NCI-H1694 treated with DMSO at 0.1 percent for 48 hours (cell line): ENCODE measurements at places on chromosomes 4 and X.

- no peak for DNase-seq
Observed at GRCh38 chr4:96698831-96699230, 858.9 kb downstream of the PDHA2 start.

- DNase-seq: no peak
Observed at GRCh38 chr4:102641793-102642192, 119.0 kb downstream of the MANBA start.

GRCh38 chr4:71446479-71447081 is 107.8 kb downstream of the SLC4A4 start:
- no peak for DNase-seq

DNA sequence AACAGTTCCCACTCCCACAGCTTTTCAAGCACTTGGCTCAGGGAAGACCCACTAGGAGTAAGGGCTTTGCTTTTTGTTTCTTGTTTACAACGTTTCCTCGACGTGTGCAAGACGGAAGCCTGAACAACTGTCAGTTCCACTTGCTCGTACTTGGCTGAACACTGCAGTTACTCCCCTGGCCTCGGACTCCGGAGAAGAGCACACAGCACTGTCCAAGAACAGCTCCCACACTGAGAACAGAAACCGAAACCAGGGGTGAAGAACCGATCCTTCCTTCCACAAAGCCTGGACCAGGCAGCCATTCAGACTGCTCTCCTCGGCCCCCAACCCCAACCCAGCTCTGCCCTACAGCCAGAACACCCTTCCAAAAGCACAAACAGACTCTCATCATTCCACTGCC is 25.5 kb downstream of the IRF2 start:
- DNase-seq: no peak

DNA sequence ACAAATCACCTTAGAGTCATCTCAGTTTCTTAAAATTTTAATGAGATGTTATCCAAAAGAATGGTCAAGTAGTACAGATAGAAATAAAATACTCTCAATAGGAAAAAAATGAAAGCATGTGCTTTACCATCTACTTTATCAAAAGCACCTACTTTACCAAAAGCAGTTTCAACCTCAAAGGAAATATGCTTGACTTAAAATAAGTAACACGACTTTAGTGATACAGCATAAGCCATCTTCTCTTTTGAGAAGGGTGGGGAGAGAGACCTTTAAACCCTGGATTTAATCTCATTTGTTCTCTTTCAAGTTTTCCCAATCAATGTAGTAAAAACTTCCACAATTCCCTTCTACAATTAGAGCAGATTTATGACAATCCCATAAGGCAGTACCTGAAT is 26.5 kb downstream of the OTUD4 start:
- no peak for DNase-seq

DNA sequence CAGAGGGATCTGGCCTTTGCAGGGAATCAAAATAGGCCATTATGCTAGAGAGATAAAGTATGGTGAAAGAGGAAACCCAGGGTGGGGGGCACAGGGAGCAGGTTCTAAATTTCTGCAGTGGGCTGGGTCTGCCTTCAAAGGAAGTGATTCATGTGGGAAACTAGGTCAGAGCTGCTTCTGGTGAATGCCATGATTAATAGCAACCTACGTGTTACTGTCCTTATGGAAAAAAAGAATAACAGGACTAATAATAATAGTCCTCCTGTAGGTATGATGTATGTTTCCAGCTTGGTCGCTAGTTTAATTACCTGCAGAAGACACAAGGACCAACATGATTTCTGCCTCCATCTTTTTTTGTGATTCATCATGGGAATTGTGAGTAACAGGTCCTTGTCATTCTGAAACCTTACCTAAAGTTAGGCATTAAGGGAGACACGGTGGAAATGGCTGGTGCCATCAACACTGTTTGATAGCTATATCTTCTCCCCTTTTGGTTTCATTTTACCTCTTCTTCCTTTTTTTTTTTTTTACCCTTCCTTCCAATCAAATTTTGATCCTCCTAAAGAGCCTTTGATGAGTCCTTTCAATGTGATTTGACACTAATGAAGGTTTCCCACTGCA is 180.4 kb downstream of the CPEB2 start:
- DNase-seq: no peak

- DNase-seq: peak; percentile 34
Observed at GRCh38 chrX:38768079-38768478, 33.2 kb upstream of the MID1IP1 start.

GRCh38 chr4:183855323-183856190 is 49.5 kb upstream of the STOX2 start:
- DNase-seq: no peak

- DNase-seq: no peak
Observed at GRCh38 chr4:54378461-54378860, 149.4 kb downstream of the PDGFRA start.

DNA sequence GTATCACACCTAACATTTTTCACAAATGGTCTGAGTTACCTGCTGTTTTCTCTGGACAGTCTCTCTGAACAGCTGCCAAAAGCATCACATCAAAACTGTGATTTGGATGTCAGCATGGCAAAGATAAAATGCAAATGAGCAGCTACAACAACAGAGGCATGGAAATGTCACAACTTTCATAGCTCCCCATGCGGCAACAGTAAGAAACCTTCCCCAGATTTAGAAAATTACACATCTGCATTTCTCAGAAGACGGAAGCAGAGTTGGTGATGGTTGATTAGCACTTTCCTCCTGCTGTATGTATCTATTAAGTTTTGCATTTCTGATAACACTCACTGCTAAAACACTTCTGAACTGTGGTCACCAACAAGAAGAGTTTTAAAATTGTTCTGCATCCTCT is 9.7 kb downstream of the PRKG2 start:
- DNase-seq: no peak

- no peak for DNase-seq
Observed at GRCh38 chrX:112839856-112840255, 775 bp downstream of the AMOT start.

- DNase-seq: peak; percentile 27
Observed at GRCh38 chr4:123397144-123398065, 810 bp downstream of the SPRY1 start.

DNA sequence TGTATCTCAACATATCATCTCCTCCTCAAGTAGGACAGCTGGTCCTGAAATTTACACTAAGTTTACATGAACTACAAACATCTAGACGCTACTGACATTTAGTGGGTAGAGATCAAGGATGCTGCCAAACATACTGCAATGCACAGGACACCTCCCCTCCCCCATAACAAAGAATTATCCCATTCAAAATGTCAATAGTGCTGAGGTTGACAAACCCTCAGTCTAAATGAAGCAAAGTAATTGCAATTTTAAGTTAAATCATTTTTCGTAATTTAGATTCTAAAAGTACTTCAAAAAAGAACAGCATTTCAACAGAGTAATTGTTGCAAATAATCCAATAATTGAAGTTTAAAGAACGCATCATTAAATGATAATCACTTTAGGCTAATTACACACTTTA is 1.2 kb downstream of the PRMT9 start:
- DNase-seq: no peak

DNA sequence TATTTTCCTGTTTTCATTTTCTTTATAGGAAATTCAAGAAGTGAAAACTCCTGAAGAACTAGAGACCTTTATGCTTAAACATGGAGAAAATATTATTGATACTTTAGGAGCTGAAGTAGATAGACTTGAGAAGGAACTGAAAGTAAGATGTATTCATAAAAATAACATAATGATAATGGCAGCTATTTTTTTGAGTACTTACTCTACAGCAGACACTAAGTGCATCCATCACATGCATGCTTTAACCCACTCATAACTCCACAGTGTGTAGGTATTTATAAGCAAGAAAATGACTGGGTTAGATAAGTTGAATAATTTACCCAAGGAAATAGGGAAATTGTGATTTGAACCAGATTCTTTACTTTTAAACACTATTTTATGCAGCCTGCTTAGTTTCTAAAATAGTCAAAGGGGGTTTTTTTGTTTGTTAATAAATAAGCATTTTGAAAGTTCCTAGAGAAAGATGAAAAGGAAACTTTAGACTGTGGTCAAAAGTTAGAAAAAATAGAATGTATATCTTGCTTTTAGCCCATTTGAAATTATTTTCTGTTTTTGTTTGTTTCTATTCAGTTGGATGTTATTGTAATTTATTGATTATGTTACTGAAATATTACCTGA is 74.2 kb downstream of the BEND4 start:
- DNase-seq: no peak

DNA sequence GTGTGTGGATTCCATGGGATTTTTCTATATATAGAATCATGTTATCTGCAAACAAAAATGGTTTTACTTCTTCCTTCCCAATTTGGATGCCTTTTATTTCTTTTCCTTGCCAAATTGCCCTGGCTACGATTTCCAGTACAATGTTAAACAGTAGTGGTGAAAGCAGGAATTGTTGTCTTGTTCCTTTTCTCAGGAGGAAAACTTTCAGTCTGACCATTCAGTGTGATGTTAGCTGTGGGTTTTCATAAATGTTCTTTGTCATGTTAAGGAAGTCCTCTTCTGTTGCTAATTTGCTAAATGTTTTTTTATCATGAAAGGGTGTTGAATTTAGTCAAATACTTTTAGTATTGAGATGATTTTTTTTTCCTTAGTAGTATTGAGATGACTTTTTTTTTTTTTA is 10.9 kb downstream of the SAP30 start:
- no peak for DNase-seq

DNA sequence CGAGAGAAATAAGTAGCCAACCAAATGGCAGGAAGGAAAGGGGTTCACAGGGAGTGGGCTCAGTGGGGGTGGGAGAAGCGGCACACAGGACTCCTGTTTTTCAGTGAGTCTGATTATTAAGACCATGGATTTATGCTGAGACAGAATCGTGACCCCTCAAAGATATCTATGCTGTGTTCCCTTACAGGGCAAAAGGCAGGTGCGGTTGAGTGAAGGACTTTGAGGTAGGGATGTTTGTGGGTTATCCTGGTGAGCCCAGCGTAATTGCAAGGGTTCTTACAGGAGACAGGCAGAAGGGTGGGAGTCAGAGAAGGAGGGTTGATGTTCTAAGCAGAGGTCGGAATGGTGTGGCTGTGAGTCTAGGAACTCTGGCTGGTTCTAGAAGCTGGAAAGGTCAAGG is 73.0 kb downstream of the EVC start:
- no peak for DNase-seq
